ENCODE measurements at places on chromosomes 2 and 18. TPM values are rescaled to one million over a fixed set of nuclear protein-coding genes. Genes with fewer than 3 reads are reported as not detected.

- DNase-seq: no peak
These were observed 59.6 kb downstream of the MYT1L start for GRCh38 chr2:2271469-2271941.

DNA sequence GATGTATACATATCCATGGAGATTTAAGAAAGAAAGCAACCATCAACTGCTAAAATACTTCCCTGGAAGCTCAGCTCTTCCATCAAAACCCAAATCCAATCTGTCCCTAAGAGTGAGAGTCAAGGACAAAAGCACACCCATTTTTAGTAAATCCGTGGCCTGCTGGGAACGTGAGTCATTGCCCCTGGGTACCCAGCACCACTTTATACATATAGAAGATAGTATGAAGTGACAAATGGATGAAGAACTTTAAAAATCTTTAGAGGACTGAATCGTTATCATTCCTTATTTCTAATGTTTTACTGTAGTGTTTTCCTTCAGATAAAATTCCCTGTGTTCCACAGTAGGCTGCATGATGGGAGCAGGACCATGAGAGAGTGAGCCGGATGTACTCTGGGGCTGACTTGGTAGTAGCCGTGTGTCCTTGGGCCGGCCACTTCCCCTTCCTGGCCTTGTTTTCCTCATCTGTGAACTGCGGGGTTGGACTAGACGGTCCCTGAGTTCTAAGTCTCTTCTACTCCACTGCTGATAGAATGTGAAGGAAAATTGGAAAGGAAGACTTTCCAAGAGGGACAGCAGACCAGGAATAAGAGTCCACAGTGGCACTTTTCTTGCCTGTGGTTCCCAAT lies 28.5 kb upstream of the CEP68 start:
- DNase-seq: no peak

DNA sequence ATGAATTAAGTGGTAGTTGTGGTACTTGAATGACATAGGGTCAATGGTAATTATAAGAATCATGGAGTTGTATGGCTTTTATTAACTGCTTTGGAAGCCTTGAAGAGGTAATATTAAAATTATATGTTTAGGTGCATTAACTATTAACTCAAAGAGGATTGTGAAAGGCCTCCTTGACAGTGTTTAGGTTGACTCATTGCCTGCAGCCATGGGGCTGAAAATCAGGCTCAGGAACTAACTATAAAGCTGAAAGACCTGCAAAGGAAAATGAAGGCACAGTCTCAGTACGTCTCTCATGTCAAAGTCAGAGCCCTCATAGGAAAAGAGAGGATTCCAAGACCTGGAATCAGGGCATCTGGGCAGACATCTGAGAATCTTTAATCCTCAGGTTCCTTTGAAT lies 31.0 kb downstream of the CACNB4 start:
- DNase-seq: no peak

The RBKS gene
- 1.9 TPM for total RNA-seq

The ST8SIA5 gene
- not detected for total RNA-seq

The RGPD3 gene
- total RNA-seq: 0.12 TPM

The SLC19A3 gene
- 31.8 TPM for total RNA-seq

Measured in upper lobe of right lung (tissue), 1 donor.